ENCODE measurements at places on chromosomes 1 and 21. TPM values are rescaled to one million over a fixed set of nuclear protein-coding genes. Genes with fewer than 3 reads are reported as not detected.

DNA sequence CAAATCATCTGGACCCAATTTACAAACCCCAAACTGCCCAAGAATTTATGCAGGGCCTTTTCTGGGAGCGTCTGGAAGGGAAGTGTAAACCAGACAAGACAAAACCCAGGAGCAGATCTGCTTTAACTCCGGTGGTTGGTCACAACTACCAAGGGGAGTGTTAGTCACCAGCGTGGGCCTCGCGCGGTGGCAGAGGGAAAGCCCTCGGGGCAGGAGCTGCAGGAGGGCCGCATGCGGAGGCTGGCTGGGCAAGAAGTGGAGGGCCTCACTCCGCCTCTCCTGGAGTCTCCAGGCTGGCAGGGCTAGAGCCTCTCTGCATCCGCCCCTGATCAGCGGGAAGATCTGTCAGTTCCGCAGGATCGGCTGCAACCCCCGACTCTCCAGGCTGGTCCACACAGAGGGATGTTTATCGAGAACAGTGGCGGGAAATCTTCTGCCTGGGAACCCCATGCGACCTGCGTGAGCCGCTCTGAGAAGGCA is 2.0 kb downstream of the COL24A1 start:
- no peak for DNase-seq

DNA sequence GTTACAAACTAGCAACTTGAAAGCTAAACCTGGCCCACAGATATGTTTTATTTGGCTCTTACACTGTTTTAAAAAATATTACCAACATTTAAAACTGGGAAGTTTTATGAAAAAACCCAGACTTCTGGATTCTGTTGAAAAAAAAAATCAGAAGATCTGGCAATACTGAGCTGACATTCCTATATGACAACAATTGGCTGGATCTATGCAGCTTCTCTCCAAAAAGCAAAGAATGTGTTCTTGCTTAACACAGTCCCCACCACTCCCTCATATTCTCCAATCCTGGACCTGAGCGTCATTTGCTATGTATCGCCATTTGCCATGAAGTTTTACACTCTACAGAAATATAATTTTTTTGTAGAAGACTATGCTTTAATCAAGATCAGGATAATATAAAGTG is 859.6 kb downstream of the LTN1 start:
- no peak for DNase-seq

DNA sequence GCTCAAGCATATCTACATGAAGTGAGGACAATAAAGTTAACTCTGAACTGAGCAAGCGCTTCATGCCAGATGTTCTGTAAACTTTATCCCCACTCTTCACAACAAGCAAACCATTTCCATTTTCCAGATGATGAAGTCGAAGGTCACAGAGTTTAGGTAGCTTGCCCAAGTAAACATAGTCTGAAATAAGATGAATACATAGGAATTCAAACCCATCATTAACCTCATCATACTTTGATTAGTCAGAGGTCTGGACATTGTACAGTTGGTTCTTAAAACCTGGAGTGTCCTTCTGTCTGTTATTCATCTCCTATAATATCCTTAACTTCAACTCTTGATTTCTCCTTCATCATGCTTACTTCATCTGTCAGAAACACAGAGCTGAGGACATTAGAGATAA is 180.3 kb upstream of the C8B start:
- DNase-seq, result no peak

DNA sequence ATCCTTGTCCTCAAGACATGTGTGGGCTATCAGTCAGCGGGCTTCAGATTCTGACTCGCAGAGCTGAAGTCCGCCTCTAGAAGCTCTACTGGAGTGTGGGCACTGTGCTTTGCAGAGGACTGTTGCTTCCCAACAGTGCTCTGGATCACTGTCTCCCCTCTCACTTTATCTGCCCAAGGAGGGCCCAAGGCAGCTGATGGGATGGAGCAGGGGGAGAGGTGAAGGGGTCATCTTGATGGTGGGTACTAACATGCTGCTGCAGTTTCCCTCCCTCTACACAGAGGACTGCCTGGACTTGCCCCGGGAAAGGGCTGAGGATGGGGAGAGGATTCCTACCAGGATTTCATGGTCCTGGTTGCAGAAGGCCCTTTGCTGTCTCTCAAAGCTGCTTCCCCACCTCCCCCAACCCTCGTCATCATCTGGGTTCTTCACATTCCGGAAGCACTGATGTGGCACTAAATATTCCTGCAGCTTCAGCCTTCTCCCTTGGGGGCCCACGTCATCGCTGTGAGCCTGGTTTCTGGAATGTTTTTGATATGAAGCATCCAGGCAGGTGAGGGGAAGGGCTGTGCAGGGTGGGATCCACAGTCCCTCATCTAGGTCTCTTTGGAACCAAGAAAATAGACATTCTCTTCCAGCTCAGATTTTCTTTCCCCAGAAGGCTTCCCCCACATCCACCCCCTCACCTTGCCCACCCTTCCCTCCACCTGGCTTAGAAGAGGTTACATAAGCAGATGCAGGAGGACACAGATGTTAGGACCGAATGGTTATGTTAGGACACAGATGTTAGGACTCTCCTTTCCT is 23.2 kb downstream of the NUAK2 start:
- no peak for DNase-seq

DNA sequence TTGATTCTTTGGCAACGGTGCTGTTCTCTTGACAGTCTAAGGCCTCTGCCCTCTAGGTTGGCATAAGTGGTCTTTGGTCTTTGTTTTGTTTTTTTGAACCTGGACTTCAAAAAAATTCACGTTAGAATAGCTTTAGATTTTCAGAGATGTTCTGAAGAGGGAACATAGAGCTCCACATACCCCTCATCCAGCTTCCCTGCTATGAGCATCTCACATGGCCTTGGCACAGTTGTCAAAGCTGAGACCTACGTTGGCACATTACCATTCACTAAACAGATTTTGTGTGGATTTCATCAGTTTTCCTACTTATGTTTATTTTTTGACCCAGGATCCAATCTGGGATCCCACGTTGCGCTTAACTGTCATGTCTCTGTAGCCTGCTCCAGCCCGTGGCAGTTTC is 60.8 kb downstream of the ARHGEF10L start:
- DNase-seq, result no peak

- DNase-seq, result no peak
Measured at GRCh38 chr1:66323958-66324625, 209.9 kb upstream of the SGIP1 start.

DNA sequence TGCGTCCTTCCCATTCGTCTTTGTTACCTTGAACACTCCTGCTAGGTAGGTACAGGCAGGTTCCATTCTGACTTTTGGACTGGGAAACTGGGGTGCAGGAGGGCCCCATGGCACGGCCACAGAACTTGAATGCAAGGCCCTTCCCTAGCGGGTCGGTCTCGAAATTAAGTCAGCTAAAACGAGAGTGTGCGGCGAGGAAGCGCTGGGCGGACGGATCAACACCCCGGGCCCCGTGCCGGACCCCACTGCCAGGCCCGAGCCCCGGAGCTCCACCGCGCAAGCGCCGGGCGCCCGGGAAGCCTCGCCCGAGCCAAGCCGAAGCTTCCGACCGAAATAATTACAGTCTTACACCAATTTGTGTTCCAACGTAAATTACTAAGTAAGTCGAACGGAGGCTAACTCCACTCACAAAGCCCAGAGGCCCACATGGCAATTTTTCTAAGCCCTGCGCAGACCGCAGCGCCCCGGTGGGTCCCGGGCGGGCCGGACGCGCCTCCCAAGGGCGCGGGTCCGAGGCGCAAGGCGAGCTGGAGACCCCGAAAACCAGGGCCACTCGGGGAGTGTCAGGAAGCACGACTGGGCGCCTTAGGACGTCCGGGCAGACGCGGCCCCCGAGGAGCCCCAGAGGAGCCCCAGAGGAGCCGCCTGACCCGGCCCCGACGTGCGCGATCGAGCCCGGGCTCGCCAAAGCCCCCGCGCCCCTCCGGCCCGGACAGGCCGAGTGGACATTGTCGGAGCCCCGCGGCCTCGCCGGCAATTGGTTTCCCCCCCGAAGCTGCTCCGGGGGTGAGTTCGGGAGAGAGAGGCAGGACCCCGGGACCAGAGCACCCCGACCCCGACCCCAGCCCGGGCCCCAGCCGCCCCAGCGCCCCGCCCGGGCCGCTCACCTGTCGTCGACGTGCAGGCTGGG is 624 bp downstream of the RIPK4 start:
- no peak for DNase-seq

- DNase-seq, result no peak
Measured at GRCh38 chr1:225767634-225768540, 9.7 kb upstream of the SRP9 start.

- DNase-seq, result no peak
Measured at GRCh38 chr1:206112600-206113301, 4.4 kb downstream of the AVPR1B start.

GRCh38 chr1:84073266-84073665 is 70.8 kb upstream of the PRKACB start:
- DNase-seq, result no peak

DNA sequence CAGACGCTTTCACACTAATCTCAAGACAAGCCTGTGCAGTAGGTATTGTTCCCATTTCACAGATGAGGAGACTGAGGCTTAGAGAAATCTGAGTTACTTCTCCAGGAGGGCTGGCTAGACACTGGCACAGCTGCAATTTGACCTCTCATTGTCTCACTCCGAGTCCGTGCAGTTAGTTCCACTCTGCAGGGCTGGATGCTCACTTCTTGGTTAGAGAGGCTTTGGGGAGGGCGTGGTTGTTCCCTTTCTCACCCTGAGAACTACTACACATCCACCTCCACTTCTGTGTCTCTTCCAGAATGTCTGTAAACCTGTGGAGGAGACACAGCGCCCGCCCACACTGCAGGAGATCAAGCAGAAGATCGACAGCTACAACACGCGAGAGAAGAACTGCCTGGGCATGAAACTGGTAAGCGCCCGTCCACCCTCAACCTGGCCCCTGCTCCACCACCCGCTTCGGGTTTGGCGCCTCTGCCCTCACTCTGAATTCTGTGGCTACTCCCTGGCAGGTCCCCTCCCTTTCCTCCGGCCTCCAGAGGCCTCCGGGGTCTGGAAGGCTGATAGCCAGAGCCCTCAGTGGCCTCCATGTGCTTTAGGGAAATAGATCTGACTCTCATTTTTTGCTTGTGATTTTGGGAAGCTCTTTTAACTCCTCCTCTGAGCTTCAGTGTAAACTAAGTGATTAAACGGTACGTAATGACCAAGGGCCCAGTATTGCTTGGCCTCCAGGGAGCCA is 29.1 kb downstream of the EIF2D start:
- DNase-seq, result no peak

DNA sequence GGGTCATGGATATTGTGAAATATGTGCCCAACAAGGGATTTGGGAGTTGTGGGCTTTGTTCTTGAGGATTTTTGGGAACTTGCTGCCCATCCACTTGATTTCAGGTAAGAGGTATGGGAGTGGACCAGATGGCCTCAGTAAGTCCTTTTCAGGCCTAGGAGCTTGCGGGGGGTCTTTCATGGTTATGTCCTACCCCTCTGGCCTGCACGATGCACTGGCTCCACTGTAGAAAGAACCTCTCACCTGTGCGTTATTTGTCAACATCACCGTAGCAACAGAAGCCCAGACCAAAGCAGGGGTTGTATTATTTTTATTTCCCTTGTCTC is 8.6 kb downstream of the RIIAD1 start:
- no peak for DNase-seq

- peak; percentile 85 for DNase-seq
Measured at GRCh38 chr1:27097484-27097917, 57.4 kb downstream of the SLC9A1 start.

DNA sequence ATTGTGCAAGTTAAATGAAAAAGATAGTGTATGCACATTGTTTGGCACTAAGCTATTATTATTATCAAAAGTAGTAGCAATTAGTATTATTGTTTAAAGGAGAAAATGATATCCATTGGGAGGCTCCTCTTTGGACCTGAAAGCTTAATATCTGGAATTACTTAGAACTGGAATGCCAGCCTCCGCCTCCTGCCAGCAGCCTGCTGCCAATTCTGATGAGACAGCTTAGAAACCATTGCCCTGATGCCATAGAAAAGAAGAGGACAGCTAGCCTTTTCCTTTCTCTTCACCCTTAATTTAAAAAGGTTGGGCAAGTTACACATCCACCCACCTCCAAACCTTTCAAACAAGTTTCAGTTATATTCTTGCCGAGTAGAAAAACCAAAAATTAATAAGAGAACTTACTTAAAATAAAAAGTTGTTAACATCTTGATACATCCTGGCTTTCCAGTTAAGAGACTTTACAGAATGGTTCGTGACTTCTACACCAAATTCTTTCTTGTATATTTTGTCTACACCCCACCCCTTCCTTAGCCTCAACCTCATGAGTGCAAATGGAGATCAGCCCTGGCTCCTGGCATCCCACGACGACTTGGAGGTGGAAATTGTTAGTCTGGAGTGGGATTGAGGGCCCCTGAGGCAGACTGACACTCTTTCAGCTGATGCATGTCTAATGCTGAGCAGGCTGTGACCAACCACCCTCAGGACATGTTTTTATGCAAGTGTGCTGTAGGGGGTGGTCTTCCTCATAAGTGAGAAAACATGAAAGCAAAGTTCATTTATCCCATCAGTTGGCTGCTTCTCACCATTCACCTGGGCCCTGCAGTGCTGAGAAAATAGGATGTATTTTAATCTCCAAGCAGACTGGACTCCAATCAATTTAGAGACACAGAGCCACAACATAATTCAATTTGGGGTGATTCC is 120.6 kb downstream of the KCNJ15 start:
- DNase-seq, result no peak

DNA sequence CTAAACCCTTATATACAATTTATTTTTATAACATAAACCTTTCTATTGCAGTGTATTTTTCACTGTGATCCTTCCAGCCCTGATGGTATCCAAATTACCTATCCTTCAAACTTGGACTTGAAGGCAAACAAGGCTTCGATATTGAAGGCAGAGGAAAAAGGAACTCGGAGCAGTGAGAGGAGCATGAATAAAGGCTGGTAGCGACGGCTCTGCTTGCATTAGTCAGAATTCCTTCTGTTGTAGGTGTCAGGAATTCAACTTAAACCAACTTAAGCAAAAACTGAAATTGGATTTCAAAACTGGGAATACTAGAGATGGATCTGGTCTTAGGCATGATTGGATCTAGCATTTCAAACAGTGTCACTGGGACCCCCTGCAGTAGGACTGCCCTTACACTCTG is 17.8 kb upstream of the SSX2IP start:
- DNase-seq, result no peak

- DNase-seq, result no peak
Measured at GRCh38 chr1:165253818-165254254, 102.7 kb downstream of the LMX1A start.

Gene RUSC1
- 35.1 TPM for total RNA-seq

Gene TMEM222
- 38.5 TPM for total RNA-seq

Gene FAM3B
- not detected for total RNA-seq

Gene CFHR5
- not detected for total RNA-seq

Gene ARMH1
- total RNA-seq, result 88.4 TPM

Gene AGMAT
- total RNA-seq, result 10.4 TPM
